ENCODE measurements at places on chromosomes 12 and 14. TPM values are rescaled to one million over a fixed set of nuclear protein-coding genes. Genes with fewer than 3 reads are reported as not detected.

TCL1B gene
- not detected for total RNA-seq

TMTC2 gene
- total RNA-seq, result 4.7 TPM

LGR5 gene
- total RNA-seq, result not detected

NKX2-8 gene
- total RNA-seq, result not detected

AQP6 gene
- total RNA-seq, result not detected

SOS2 gene
- total RNA-seq, result 41.7 TPM

SSTR1 gene
- not detected for total RNA-seq

ANO2 gene
- not detected for total RNA-seq

POTEM gene
- total RNA-seq, result not detected

GDF3 gene
- not detected for total RNA-seq

PRB2 gene
- total RNA-seq, result not detected

CLEC14A gene
- total RNA-seq, result not detected

DNA sequence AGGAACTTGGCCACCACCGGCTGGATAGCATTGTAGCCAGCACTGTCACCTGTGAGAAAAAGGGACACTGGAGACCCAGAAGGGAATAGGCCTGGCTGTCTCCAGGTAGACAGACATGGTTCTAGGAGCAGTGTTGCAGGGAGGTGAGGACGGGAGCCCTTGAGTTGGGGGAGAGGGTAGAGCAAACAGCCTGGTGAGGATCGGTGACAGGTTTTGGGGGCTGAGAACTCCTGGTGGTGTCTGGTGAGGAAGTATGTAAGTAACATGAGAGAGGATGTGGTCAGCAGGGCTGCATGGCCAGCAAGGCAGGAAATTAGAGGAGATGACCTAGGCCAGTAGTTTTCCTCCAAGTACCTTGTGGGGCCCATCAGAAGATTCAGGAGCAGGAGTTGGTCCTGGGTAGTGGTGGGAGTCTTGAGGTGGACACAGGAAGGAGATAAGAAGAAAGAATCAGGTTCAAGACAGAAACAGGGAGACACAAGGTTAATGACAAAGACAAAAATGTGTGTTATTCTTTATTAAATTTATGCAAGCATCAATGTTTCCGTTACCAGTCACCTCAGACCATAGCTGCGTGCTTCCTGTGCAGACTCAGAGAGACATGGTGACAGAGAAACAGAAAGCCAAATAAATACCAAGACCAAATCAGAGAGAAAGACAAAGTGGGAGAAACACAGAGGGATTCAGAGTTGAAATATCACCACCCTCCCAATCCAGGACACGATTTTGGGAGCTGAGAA, at the start of gene ARHGAP9:
TSS of gene ARHGAP9 (minus strand) at position 491 of the 740 bp plus-strand sequence. CDS start at position 31, 460 bp downstream.
- peak within 1 kb of the TSS; percentile 95 for H3K27ac ChIP-seq
- H3K4me3 ChIP-seq, result peak within 1 kb of the TSS; percentile 98
- peak; percentile 54 for DNase-seq
- no peaks in the 10 kb centered on the region for H3K27me3 ChIP-seq
- H3K36me3 ChIP-seq, result peaks cover 21% of the 10 kb centered on the region

DNA sequence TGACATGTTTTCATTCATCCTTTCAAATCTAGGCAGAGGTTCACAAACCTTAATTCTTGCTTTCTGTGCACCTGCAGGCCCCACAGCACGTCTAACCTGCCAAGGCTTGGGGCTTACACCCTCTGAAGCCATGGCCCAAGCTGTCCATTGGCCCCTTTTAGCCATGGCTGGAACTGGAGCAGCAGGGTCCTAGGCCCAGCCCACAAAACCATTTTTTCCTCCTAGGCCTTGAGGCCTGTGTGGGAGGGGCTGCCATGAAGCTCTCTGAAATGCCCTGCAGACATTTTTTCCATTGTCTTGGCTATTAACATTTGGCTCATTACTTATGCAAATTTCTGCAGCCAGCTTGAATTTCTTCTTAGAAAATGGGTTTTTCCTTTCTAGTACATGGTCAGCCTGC, 547.5 kb downstream of the KCNH5 start:
- H3K36me3 ChIP-seq, result peaks cover 2% of the 10 kb centered on the region
- H3K27me3 ChIP-seq, result no peaks in the 10 kb centered on the region
- no peak for DNase-seq
- H3K4me1 ChIP-seq, result no peaks in the 10 kb centered on the region
- H3K4me3 ChIP-seq, result no peak overlapping the region

DNA sequence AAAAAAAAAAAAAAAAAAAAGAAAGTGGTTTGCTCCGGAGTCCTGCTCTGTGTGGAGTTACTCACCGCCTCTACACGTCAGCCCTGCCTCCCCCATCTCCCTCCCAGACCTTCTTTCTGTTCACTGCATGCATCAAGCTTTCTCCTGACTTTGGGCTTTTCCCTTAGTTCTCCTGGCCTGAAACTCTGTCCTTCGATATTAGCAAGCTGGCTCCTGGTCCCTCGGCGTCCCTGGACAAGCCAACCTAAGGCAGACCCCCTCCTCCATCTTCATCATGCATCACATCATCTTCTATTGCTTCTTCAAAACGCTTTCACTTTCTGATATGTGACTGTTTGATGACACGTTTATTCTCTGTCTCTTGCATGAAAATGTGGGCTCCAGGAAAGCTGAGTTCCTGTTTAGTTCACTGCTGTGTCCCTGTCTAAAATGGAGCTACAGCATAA, 40.6 kb downstream of the SLC15A4 start:
- H3K27ac ChIP-seq, result peak overlapping the region; percentile 85
- H3K27me3 ChIP-seq, result no peaks in the 10 kb centered on the region
- peak; percentile 46 for DNase-seq
- no peaks in the 10 kb centered on the region for H3K36me3 ChIP-seq
- H3K4me1 ChIP-seq, result peaks cover 21% of the 10 kb centered on the region
- H3K4me3 ChIP-seq, result peak overlapping the region; percentile 78

- no peaks in the 10 kb centered on the region for H3K4me1 ChIP-seq
- no peak for DNase-seq
- H3K27me3 ChIP-seq, result peaks cover 19% of the 10 kb centered on the region
- peaks cover 4% of the 10 kb centered on the region for H3K36me3 ChIP-seq
- no peak overlapping the region for H3K27ac ChIP-seq
Measured at GRCh38 chr12:124231980-124232653, 62.8 kb upstream of the RFLNA start.

GRCh38 chr12:33876618-33877017, 145.7 kb upstream of the ALG10 start:
- peaks cover 7% of the 10 kb centered on the region for H3K36me3 ChIP-seq
- no peaks in the 10 kb centered on the region for H3K27me3 ChIP-seq
- H3K4me3 ChIP-seq, result no peak overlapping the region
- DNase-seq, result no peak
- no peaks in the 10 kb centered on the region for H3K4me1 ChIP-seq
- no peak overlapping the region for H3K27ac ChIP-seq

GRCh38 chr14:39109893-39110715, 4.0 kb upstream of the GEMIN2 start:
- H3K36me3 ChIP-seq, result peaks cover 1% of the 10 kb centered on the region
- H3K27ac ChIP-seq, result no peak overlapping the region
- H3K4me3 ChIP-seq, result no peak overlapping the region
- H3K27me3 ChIP-seq, result no peaks in the 10 kb centered on the region

GRCh38 chr14:92247947-92248346, 75.0 kb upstream of the SLC24A4 start:
- DNase-seq, result no peak
- H3K27ac ChIP-seq, result no peak overlapping the region
- no peak overlapping the region for H3K4me3 ChIP-seq
- H3K36me3 ChIP-seq, result peaks cover 19% of the 10 kb centered on the region

DNA sequence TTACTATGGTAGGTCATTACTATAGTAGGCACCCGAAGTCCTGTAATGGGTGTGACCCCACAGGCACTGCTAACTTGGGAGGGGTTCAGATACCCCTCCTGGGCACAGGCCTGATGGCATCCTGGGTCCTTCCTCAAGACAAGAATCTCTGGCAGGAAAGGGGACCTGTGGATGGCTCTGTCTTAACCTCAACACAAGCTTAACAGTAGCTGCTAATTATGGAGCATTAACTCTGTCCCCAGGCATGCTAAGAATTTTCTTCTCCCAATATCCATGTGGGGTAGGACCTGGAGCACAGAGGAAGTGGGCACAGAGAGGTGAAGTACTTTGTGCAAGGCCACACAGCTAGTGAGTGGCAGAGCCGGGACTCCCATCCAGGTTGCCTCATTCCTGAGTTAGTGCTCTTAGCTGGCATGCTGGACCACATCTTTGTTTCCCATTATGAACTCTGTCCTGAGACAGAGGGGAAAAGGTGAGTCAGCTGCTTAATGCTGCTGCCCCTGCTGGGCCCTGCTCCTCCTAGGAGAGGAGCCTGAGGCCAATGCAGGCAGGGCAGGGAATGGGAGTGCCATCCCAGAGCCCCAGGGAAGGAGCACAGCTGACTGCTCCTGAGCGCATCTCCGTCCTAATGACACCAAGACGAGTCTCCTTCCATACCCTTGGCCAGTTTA, 32.1 kb downstream of the GALNT16 start:
- H3K4me1 ChIP-seq, result no peaks in the 10 kb centered on the region
- no peaks in the 10 kb centered on the region for H3K36me3 ChIP-seq
- H3K27me3 ChIP-seq, result no peaks in the 10 kb centered on the region

DNA sequence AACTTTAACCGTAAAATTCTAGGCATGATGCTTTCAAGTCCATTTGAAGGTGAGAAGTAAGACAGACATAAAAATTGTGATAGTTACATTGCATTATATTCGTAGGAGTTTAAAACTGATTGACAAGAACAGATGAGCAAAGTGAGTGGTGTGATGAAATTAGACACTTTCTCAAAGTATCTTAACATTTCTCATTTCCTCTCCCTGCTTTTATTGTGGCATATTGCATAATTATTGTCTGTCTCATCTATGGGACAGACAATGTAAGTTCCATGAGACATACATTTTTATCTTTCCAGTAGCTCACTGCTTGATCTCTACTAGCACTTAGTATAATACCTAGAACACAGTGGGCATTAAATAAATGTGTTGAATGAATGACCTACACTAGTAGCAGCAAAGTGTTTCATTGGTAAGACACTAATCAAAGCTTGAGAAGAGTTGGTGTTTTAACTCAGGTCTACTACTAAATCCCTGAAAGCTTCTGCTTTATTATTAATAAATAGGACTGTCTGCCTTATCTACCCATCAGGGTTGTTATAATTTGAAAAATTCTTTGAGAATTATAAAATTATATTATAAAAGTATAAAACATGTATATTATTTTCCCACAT, 19.0 kb downstream of the A2M start:
- H3K4me1 ChIP-seq, result no peaks in the 10 kb centered on the region
- no peak for DNase-seq
- H3K27me3 ChIP-seq, result no peaks in the 10 kb centered on the region
- no peak overlapping the region for H3K4me3 ChIP-seq
- H3K27ac ChIP-seq, result no peak overlapping the region

- peaks cover 12% of the 10 kb centered on the region for H3K36me3 ChIP-seq
- H3K27me3 ChIP-seq, result no peaks in the 10 kb centered on the region
- H3K4me3 ChIP-seq, result no peak overlapping the region
- DNase-seq, result no peak
- no peak overlapping the region for H3K27ac ChIP-seq
Measured at GRCh38 chr14:95471016-95471415, 45.4 kb downstream of the SYNE3 start.

- H3K27me3 ChIP-seq, result peaks cover 6% of the 10 kb centered on the region
- no peak overlapping the region for H3K27ac ChIP-seq
- DNase-seq, result no peak
- H3K36me3 ChIP-seq, result no peaks in the 10 kb centered on the region
Measured at GRCh38 chr12:8572507-8572906, 31.8 kb upstream of the CLEC4E start.

- peak; percentile 75 for DNase-seq
- peak within 1 kb of the TSS; percentile 71 for H3K27ac ChIP-seq
- H3K4me1 ChIP-seq, result peaks cover 20% of the 10 kb centered on the region
- H3K4me3 ChIP-seq, result peak within 1 kb of the TSS; percentile 87
- peaks cover 9% of the 10 kb centered on the region for H3K27me3 ChIP-seq
Measured at GRCh38 chr12:57127726-57128518, at the start of gene LRP1. TSS of gene LRP1 (plus strand) at chr12:57128483. CDS start at chr12:57128965, 482 bp downstream.

DNA sequence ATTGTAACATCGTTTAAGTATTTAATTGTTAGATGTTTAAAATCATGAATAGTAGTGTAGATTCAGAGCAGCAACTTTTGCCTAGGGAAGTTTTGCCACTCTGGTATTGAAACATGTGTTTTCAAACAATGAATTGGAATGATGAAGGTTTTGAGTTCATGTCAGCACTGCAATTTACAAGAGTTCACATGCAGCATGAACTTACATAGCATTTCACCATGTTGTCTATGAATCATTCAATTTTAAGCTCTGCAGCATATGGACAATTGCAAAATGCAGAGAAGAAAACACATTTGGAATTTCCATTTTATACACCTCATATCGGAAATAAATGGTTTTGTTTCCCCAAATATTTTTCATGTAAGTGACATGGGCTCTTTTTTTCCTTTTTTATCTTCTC, 170.7 kb upstream of the CDKN3 start:
- peaks cover 47% of the 10 kb centered on the region for H3K27me3 ChIP-seq
- H3K4me3 ChIP-seq, result no peak overlapping the region
- DNase-seq, result no peak
- H3K27ac ChIP-seq, result no peak overlapping the region

DNA sequence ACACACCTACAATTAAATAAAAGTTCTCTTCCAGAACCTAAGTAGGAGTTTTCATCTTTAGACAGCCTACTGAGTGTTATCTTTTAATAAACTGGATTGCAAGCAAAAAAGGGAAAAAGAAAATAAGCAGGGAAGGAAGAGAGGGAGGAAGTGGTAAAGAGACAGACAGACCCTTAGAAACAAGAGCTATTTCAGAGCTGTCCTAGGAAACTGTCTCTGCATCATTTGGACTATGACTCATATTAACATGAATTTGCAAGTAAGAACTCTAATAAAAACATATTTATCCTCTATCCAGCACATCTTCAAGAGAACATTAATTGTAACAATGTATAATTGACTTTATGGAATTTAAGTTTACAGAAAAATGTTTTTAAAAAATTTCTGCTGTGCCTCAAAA, 438.8 kb upstream of the USP15 start:
- no peaks in the 10 kb centered on the region for H3K4me1 ChIP-seq
- H3K4me3 ChIP-seq, result no peak overlapping the region
- H3K36me3 ChIP-seq, result no peaks in the 10 kb centered on the region
- no peak for DNase-seq
- H3K27me3 ChIP-seq, result peaks cover 6% of the 10 kb centered on the region

DNA sequence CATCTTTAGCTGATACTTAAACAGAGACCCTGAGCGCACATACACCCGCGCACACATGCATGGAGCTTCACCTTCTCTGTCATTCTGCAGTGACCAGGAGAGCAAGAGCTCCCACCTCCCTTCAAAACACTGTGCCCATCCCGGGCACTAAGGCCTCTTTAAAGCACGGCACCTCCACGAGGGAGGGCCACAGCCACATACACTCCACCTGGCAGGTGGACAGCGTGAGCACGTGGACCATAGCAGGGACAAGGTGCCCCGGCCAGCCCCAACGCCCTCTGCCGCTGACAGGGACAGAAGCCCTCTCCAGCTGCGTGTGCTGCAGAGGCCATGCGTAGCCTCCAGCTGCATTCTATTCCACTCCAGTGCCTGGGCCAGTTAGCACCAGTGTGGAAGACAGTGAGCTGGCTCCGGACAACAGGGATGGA, 5.4 kb downstream of the GAPDH start:
- H3K27ac ChIP-seq, result peak overlapping the region; percentile 64
- H3K36me3 ChIP-seq, result peaks cover 16% of the 10 kb centered on the region
- peak overlapping the region; percentile 74 for H3K4me3 ChIP-seq
- DNase-seq, result no peak
- no peaks in the 10 kb centered on the region for H3K27me3 ChIP-seq

- no peaks in the 10 kb centered on the region for H3K27me3 ChIP-seq
- H3K36me3 ChIP-seq, result no peaks in the 10 kb centered on the region
- no peak overlapping the region for H3K27ac ChIP-seq
- DNase-seq, result no peak
- H3K4me1 ChIP-seq, result no peaks in the 10 kb centered on the region
- H3K4me3 ChIP-seq, result no peak overlapping the region
Measured at GRCh38 chr12:43131301-43131700, 420.7 kb downstream of the ADAMTS20 start.

- H3K27me3 ChIP-seq, result peaks cover 13% of the 10 kb centered on the region
- H3K4me1 ChIP-seq, result no peaks in the 10 kb centered on the region
- H3K36me3 ChIP-seq, result no peaks in the 10 kb centered on the region
- no peak overlapping the region for H3K4me3 ChIP-seq
- DNase-seq, result no peak
Measured at GRCh38 chr12:176321-177181, 37.4 kb downstream of the SLC6A12 start.

All from activated T-cell treated with anti-CD3 and anti-CD28 coated beads, Interleukin-2, amount 50 U/mL, for 72 hours (primary cell).